Tibial artery (tissue), 4 donors: ENCODE measurements at places on chromosomes 2 and 18.
A peak's percentile ranks its signal among the peaks of the same experiment; 100 is the strongest.

GRCh38 chr2:98737848-98738247 is 6.9 kb upstream of the MGAT4A start:
- DNase-seq: no peak

DNA sequence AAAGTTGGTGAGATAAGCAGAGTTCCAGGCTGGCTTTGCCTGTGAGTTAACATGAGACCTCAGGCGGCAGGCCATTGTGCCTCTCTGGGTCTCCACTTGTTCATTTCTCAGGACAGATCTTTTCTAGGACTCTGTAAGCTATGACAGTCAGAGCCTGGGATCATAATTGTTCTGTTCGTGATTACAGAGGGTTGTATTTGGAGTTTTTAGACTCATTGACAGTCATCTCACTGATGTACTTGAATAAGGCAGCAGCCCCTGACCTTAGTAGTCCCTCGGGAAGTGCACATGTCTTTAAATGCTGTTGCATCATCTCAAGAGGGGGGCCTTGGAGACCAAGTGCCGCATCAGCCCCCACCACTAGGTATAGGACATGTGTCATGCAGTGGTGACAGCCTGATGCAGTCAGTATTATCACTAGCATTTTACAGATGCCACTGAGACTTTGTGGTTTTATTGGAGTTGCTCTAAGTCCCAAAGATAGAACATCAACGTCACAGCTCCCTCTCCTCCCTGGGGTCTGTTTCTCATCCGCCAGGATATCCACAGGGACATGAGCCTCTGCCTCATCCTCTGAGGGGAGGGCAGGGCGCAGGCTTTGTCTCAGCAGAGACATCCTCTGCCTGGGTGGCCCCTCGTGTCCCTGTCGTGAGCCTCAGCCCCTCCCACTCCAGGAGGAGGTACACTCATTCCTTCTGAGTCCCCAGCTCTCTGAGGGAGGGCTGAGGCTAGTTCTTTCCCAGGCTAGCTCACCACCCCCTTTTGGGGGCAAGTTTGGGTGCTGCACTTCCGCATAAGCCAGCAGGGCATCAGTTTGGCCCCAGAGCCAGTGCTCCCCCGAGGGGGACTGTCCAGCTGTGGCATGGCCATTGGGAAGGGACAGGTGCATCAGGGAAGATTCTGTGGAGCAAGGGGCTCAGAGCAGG is 14.1 kb downstream of the GLI2 start:
- DNase-seq: no peak

DNA sequence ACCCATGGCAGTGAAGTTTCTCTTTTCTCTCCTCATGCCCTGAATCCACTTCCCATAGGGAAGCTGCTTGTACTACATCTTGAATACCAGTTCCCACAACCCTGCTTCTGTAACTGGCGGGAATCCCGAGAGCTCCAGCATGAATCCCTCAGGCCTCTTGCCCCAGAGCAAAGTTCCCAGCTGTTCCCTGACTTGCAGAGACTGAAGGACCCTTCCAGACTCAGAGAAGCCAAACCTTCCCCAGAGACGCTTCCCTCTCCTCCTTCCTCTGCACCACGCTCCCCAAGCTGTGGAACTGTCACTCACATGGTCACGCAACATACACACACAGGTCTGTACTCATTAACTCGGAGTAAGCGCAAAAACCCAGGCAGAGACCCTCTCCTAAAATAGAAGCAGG is 26.4 kb downstream of the TRAPPC12 start:
- DNase-seq: no peak

- DNase-seq: no peak
Measured at GRCh38 chr2:129812071-129812470, 167.4 kb upstream of the RAB6C start.

DNA sequence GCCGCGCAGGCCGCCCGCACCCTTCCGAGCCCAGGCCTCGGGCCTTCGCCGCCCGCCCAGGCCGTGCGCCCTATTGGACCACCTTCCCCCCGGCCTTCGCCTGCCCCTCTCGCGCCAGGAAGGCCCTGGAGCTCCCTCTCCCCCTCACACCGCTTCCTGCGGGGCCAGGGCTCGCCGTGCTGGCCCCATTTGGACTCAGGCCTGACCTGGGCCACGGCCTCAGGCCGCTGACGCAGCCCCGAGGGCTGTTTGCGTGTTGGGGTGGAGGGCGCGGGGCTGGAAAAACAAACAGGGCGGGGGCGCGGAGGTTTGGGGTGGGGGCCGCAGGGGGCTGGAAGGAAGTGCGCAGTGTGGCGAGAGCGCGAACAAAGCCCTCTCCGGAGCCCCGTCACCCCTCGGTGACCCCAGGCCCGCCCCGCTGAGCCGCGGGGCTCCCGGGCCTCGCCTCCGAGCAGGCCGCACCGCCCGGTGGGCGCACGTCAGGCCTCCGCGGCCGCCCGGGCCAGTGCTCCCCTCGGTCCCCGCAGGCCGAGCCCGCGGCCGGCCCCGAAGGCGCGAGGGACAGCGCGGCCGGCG is 12.3 kb upstream of the SIX3 start:
- DNase-seq: no peak

- no peak for DNase-seq
Measured at GRCh38 chr18:63962137-63962536, 7.7 kb upstream of the SERPINB8 start.

DNA sequence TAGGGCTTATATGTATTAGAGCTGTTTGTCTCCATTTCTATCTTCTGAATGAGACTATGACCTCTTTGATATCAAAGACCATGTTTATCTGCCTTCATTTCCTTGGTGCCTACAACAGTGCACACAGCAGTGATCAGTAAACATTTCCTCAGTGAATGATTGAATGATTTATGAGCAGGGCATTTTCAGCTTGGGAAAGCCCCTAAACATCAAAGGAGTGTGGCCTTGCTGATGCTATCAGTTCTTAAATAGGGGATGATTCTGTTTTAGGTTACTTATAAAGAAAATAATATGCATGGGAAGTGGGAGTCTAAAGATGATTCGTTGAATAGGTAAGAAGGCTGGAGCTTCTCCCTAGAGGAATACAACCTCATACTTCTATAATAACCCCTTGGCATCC is 425.3 kb downstream of the ZNF521 start:
- no peak for DNase-seq

DNA sequence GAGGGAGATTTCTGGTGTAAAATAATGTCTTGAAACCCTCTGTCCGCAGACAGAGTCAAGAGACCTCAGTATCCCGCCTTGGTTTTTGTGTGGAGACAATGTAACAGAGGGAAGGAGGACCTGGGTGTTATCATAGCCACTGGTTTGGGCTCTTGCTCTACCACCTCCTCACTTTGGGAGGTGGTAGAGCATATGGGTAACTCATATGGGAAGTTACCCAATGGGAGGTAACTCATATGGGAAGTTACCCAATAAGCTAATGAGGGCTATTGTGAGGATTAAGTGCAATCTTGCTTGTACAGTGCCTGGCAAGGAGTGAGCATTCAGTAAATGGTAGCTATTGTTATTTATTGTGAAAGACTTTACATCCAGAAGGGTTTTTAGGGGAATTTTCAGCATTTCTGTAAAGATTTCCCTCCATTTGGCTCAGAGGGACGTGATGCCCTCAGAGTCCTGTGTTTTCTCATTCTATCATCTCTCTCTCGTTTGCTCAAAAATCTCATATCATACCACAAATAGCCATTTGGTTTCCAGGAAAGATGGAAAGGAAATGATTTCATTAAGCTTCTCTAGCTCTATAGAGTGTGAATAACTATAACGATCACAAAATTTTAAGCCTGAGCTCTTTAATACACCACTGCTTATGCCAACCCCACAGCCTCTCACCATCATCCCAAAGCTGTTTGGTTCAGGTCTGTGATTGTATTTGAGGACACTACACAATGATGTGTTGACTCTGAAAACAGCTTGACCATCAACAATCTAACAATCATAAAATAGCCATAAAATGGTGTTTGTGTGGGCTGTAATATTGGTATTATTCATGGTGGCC is 307.7 kb downstream of the STK39 start:
- DNase-seq: no peak

DNA sequence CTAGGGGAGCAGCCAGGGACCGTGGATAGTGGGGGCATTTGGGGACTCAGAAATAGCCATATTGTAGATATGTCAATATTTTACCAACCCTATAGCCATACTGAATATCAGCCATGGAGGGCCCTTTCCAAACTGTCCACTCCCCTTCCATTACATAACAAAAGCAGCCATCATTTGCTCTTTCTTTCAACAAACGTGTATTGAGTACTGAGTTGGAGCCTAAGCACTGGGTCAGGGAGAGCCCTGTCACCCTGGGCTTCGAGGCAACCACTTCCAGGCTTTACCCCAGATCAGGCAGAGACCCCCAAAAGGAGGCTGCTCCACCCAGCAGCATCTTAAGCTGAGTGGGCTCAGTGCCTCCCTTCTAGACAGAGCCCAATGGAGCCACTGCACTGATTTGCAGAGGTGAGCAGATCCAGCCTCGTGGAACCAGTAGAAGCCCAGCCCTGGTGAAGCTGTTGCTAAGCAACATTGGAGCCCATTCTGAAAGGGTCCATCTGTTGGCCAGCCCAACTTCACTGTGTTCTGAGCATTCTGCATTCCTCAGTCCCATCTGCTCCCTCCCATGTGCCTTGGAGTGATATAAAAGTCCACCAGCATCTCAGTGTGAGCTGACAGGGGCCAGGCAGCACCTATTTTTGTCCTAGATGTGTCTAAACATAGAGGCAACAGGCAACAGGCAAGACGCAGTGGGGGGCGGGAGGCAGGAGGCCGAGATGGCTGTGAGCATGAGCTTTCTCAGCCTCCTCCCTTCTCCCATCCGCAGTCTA is 112.1 kb downstream of the PLB1 start:
- DNase-seq: no peak

DNA sequence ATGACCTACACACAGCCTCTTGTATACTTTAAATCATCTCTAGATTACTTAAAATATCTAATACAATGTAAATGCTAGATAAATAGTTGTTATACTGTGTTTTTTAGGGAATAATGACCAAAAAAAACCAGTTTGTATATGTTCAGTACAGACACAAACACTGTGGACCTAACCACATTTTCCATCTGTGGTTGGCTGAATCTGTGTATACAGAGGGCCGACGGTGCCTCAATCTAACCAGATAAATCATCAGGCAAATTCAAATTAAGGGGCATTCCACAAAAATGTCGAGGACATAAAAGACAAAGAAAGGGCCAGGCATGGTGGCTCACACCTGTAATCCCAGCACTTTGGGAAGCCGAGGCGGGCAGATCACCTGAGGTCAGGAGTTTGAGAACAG is 14.1 kb downstream of the MGAT4A start:
- DNase-seq: no peak

- DNase-seq: no peak
Measured at GRCh38 chr18:57970356-57971095, 73.5 kb upstream of the NEDD4L start.

DNA sequence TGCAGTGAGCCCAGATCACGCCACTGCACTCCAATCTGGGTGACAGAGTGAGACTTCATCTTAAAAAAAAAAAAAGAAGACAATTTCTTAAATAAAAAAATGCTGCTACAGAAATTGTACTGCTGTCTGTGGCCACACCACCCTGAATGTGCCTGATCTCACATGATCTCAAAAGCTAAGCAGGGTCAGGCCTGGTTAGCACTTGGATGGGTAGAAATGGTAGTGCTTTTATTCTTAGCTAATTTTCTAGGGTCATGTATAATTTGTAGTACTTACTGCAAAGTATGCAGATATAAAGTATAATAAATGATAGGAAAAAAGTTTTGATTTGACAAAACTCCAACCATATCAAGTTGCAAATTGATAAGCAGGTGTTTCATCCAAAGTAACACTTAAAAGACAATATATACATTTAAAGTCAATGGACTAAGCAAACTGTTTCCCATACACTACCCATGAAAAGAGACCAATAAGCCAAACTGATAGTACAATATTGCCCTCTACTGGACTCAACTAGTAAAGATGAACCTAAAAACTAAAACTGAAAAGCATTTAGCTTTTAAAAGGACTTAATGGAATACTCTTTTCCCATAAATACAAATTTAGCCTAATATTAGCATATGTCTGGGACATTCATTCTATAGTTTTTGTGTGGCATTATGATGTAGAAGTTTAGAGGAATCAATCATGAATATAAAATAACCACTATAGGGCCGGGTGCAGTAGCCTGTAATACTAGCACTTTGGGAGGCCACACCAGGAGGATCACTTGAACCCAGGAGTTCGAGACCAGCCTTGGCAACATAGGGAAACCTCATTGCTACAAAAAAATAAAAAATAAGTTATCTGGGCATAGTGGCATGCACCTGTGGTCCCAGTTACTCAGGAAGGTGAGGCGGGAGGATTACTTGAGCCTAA is 18.6 kb upstream of the PEX13 start:
- DNase-seq: no peak

DNA sequence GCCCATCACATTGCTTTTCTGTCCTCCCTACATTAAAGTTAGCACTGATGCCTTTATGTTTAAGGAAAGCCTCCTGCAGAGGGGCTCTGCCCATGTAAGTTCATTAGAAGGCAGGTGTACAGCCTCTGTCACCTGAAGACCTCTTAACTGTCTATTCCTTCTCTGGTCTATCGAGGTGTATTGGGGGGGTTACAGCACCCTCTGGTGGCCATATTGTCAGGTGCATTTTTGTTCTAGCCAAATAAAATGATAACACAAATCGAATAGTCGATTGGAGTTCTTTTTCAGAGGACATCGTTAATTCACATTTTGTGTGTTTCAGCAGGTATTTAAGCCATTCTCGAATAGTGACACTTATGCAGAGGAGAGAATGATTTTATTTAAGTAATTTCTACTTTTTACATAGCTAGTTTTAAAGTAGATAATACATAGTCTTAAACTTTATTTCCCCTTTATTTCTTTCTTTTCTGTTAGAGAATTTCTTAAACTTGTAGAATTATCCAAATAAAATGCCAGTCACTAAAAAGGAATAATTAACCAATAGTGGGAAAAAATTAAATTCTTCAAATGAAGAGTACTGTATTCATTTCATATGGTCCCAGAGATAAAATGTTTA is 136.8 kb downstream of the NEDD4L start:
- DNase-seq: peak; percentile 34

DNA sequence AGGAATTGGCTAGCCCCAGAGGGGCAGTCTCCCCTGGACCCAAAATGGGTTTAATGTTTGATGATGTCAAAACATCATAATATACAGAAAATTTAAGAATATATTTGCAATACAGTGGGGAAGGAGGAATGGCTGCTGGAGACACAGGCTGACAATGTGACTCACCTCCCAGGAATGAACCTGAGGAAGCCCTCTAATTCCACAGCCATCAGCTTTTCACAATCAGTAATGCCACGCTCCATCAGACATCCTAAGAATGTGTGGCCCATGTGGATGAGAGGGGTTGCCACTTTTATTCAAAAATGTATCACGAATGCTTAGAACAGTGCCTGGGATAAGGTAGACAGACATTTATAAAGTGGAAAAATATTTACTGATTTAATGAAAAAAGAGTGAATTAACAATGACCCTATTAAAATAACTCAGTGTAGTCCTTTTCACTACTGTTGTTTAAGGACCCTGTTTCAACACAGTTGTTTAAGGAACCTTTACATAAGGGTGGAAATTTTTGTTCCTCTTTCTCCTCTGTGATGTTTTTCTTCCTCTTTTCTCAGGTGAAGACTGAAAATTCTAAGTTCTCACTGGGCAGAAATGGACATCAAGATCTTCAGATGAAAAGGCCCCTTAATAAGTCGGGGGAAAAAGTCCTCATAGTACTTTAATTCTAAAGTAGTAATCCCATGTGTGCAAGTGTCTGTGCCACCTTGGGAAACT is 17.5 kb upstream of the TMEM163 start:
- no peak for DNase-seq
